ENCODE measurements at places on chromosomes 1 and 21. TPM values are rescaled to one million over a fixed set of nuclear protein-coding genes. Genes with fewer than 3 reads are reported as not detected.

GRCh38 chr1:47972864-47973432 is 24.2 kb downstream of the TRABD2B start:
- no peak for DNase-seq

DNA sequence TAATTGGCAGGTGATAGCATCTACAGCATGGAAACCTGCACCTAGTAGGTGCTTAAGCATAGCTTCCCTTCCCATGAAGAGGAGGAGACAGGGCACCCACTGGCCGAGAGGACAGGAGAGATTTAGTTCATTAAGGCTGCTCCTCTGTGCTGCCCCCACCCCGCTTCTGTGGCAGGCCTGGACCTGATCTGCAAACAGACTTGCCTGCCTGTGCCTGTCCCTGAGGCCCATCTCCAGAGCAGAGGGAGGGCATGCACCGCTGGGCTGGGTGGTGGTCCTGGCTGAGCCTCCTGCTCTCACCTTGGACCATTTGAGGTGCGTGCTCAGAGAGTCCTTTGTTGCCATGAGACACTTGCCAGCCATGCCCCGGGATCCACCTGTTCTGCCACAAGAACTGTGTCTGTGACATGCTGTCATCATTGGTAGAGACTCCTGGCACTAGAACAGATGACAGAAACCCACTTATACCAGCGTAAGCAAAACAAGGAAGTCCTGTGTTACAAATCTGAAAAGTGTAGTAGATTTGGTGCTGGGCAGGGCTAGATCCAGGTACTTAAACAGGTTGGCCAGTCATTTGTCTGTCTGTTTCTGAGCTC is 55.6 kb downstream of the PTPRF start:
- DNase-seq: no peak

GRCh38 chr1:215198021-215198420 is 115.5 kb downstream of the KCNK2 start:
- DNase-seq: no peak

- DNase-seq: no peak
These were observed 51.5 kb upstream of the VAMP3 start for GRCh38 chr1:7719468-7720094.

DNA sequence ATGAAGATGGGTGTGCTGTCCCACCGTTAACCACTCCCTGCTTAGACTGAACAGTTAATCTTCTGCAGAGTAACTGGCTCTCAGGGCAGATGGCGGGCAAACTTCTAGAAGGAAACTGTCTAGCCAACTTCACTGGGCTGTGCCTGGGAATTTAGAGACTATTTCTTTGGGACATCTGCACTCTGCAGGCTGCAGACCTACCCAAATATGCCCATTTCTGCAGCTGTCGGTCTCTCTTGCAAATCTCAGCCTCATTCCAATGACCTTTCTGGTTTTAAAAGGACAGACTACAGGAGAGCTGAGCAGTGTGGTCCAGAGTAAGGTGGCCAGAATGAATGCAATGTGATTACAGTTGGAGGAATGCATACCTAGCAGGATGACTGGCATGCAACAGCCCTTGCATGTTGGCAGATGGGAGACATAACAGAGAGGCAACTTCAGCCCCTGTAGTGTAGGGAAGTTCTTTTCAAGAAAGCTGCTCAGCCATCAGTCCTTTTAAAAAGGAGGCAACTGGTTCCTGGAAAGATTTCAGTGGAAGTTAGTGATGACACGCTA is 26.3 kb upstream of the IL20 start:
- DNase-seq: no peak

DNA sequence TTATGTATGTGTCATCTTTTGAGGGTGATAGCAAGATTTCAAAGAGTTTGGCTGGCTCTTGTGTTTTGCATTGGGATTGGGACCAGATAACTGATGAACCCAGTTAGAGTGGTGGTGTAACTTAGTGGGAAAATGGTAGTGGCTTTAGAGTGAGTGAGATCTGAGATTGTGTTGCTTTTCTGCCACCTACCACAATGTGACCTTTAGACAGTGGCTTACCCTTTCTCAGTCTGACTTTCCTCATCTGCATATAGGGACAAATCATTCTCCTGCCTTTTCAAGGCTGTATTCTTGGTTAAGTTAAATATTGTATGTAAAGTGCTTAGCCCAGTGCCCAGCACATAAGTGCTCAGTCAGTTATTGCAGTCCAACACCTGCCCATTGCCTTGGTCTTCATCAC is 31.3 kb downstream of the CENPF start:
- no peak for DNase-seq

DNA sequence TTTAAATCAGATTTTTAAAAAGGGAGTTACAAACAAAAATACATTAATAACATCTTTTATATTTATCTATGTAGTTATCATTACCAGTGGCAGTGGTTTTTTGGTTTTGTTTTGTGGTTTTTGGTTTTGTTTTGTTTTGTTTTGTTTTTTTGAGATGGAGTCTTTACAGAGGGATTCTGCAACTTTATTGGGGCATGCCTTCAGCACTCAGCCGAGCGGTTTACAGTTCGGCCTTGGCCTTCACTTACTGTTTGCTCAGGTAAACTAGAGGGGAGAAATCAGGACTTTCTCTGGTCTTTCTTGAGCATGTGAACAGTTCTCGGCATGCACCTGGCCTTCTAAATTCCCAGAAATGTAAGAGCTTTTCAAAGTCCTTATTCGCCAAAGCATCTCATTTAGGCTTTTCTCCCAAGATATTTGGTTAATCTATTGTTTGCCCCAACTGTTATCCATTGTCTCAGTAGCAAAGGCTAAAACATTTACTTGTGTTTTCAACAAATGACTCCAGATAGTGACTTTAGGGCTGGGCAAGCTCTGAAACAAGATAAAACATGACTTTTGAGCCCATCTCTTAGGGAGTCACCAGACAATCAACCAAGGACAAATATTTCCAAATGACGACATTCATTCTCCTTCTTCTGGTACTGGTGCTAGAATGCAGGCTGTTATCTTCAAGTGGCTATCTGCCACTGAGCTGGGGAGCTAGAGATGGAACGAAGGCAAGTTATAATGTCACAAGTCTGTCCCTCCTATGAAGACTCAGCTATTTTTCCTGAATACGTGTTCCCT is 48.4 kb upstream of the ADORA3 start:
- DNase-seq: no peak

DNA sequence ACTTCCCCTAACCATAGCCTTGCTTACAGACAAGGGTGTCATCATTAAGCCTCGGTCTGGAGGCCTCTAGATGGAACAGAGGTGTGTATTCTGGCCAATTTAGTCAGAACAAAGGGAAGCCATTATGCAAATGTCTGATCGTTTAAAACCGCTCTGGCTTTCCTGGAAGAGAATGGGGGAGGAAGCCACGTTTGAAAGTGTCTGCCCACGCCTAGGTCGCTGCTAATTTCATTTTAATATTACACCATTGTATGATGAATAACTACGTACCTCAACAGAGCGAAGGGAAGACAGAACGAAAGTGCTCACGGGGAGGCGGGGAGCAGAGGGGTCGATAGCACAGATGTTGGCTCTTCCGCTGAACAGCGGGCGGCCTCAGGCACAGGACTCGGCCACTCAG is 41.1 kb upstream of the CSF3R start:
- DNase-seq: no peak

- DNase-seq: peak; percentile 55
These were observed 78.9 kb downstream of the CD247 start for GRCh38 chr1:167439301-167439988.

- peak; percentile 52 for DNase-seq
These were observed 670 bp downstream of the COX20 start for GRCh38 chr1:244836135-244836521.

DNA sequence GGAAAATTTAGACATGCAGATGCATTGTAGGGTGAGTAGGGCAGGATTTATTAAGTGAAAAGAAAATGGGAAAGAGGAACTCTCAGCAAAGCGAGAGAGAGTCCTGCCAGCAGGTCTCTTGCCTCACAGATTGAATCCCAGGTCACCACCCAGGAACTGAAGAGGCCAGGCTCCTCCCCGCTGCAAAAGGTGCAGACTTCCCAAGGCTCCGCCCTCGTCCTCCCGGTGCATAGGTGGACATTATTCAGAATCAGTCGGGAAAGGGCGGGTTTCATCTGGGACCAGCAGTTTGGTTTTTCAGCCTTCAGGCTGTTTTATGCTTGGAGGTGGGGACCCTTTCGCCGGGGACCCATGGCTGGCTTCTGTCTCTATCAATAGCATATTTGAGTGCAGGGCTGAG is 41.6 kb upstream of the APP start:
- DNase-seq: no peak

- no peak for DNase-seq
These were observed 79.6 kb downstream of the PROX1 start for GRCh38 chr1:214067397-214067796.

DNA sequence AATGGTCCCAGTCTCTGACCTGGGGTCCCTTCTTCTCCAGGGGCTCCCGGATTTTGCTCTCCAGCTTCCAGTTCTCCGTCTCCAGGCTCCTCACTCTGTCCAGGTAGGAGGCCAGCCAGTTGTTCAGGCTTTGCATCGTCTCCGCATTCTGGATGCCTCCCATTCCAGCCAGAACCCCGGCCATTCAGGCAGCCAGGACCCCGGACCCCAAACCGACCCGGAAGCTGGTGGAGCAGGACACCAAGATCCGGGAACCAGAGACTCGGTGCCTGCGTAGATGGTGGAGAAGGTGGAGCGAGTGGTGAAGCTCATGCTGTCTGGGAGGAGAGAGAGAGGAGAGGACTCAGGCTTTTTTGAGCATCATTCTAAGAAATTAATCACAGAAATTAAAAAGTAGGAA is 572.4 kb upstream of the NCAM2 start:
- DNase-seq: no peak

GRCh38 chr1:179366093-179366800 is 476 bp downstream of the AXDND1 start:
- DNase-seq: peak; percentile 7

DNA sequence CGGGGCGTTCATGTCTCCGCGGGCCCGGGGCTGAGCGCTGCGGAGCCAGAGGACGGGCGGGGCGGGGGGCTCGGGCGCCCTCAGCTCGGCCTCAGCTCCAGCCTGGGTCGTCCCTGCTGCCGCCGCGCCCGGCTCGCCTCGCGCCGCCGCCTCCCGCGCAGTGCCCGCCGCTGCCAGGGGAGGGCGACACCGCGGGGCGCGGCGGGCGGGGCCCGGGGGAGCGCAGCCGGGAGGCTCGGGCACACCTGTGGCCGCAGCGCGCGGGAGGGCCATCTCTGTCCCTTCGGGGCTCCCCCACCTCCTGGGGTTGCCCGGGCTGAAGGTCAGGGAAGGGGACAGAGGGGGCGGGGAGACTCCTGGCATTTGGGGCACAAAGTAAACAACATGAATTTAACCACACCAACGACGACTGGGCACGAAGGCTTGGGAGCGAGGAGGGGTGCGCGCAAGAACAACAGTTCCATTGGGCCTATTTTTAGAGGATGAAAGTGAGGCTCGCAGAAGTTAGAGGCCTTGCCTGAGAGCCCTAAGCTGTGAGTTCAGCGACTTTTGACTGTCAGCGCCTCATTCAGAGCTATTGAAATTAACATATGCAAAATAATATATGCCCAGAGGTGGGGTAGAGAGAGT is at the start of gene FAM131C:
Gene FAM131C, minus strand, starts transcription at position 162 of the 630 bp plus-strand sequence. CDS start 209 bp downstream, outside the sequence.
- DNase-seq: peak; percentile 61

Gene NOS1AP
- 0.25 TPM for polyA plus RNA-seq

Gene KANK4
- polyA plus RNA-seq: 0.81 TPM

Gene IFI44
- polyA plus RNA-seq: 0.44 TPM

Gene TEX38
- polyA plus RNA-seq: not detected

Gene LDLRAD1
- not detected for polyA plus RNA-seq

Gene NPR1
- 0.96 TPM for polyA plus RNA-seq

Gene GBP4
- not detected for polyA plus RNA-seq

Gene HSPB7
- polyA plus RNA-seq: not detected

Gene DEGS1
- polyA plus RNA-seq: 106 TPM

Gene HAO2
- not detected for polyA plus RNA-seq

Gene OLFML3
- 6.6 TPM for polyA plus RNA-seq

Gene THEM5
- not detected for polyA plus RNA-seq

Gene ZBTB18
- polyA plus RNA-seq: 9.7 TPM
